Fibroblast of skin of back (primary cell): ENCODE measurements at places on chromosomes 6 and 20.

DNA sequence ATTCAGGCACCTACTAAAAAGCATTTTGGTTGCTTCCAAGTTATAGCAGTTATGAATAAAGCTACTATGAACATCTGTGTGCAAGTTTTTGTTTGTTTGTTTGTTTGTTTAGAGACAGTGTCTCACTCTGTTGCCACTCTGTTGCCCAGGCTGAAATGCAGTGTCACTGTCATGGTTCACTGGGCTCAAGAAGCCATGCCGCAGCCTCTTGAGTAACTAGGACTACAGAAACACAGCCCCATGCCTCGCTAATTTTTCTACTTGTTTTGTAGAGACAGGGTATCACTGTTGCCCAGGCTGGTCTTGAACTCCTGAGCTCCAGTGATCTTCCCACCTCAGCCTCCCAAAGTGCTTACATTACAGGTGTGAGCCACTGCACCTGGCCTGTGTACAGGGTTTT is 795.9 kb downstream of the EPHA7 start:
- DNase-seq = no peak

DNA sequence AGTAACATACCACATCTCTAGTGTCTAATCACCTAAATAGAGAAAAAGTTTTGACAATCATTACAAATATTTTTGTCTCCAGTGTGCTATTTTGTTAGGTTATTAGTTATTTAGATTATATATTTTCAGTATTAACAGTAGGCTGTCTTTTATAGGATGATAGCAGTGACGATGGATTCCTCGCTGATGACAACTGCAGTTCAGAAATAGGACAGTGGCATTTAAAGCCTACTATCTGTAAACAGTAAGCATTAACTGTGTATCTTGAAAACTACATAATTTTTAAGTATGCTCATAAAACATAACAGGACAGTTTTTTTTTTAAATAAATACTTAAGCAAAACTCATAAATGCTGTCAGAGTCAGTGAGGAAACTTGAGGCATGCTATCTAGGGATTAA is 37.9 kb upstream of the MYO6 start:
- DNase-seq = no peak

GRCh38 chr6:44642349-44642748 is 254.8 kb downstream of the CDC5L start:
- DNase-seq = no peak

GRCh38 chr20:40675599-40676221 is 13.3 kb downstream of the MAFB start:
- DNase-seq = no peak

GRCh38 chr6:43824703-43825064 is 54.7 kb downstream of the VEGFA start:
- DNase-seq = no peak
